ENCODE measurements at places on chromosomes 16 and 17.
A peak's percentile ranks its signal among the peaks of the same experiment; 100 is the strongest.

GRCh38 chr17:66980896-66981295 lies 16.4 kb downstream of the CACNG4 start:
- no peak for DNase-seq

GRCh38 chr16:1907226-1907860 lies 10.9 kb downstream of the HS3ST6 start:
- DNase-seq = no peak

DNA sequence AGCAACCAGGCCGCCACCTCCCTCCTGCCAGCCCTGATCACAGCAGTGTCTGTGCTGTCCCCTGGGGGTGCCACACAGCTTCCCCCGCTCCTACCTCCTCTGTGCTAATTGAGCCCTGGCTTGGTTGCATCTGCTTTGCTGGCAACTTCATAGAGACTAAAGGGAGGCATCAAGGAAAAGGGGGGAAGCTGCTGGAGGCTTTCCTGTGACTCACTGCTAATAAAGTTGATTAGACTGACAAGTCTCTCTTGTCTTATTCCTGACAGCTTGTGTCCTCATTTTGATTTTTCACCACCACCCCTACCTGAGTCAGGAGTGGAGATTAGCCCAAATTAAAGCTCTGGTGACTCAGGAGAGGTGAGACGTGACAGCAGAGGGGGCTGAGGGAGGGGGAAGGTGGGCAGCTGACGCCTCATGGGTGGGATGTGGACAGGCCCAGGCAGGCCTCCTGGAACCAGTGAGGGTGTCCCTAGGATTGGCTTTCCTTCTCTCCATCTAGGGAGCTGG lies 310.0 kb downstream of the CBLN1 start:
- DNase-seq = peak; percentile 74

GRCh38 chr16:84138824-84139627 lies 6.0 kb downstream of the HSDL1 start:
- DNase-seq = peak; percentile 62

DNA sequence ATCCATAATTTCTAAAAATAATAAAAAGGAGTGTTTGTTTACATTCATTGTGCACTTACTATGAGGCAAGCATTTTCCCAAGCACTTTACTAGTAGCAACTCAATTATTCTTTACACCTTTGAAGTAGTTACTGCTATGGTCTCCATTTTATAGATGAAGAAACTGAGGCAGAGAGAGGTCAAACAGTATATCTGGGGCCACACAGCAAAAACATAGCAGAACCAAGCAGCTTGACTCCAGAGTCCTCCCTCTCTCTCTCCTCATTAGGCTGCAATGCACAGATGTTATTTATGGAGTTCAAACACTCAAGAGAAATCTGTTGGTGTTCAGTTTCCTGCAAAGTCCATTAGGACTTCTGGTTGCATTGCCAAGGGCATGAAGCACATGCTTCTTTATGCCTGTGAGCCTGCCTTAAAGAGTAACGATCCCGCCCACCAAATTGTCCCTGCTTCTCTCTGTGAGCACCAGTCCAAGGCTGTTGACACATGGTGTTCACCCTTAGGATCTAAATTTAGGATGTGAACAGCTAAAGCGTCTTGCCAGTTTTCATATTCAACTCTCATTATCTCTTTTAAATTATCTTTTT lies 44.0 kb downstream of the GPRC5B start:
- no peak for DNase-seq

DNA sequence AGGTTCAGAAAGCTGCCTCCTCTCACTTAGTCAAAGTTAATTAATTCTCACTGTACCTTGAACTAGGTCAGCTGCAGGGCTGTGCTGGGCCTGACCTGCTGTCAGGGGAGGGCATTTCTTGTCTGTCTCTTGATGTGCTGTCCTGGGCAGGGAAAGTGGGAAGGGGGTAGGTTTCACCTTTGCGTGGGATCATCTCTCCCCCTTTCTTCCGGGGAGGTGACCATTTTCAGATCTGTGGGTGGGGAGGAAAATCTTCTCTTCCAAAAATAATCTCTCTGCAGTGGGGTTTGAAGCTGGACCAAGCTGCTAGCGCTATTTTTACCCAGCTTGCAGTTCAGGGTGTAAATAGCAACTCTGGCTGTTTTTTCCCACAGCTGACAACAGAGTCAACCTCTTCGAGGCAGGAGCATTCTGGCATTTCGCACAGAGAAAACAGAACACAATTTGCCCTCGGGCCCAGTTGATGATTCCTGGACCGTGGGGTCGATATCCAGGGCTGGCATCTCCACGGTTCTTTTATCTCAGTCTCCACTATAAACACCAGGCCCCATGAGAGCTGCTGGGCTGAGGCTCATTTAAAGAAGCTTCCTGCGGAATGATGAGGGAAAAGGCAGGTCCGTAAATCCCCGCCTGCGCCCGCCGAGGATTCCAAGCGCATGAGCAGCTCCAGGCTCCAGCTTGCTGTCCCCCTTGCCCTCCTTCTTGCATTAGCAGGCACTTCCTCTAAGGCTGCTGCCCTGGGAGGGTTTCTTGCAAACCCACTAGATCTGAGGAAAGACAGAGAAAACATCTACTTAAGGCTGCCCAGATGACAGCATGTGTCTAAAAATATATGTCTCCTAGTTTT lies 93.9 kb downstream of the YPEL2 start:
- no peak for DNase-seq

GRCh38 chr17:8896641-8897635 lies 29.5 kb upstream of the PIK3R6 start:
- DNase-seq = no peak
